ENCODE measurements at places on chromosomes 5 and 9.

DNA sequence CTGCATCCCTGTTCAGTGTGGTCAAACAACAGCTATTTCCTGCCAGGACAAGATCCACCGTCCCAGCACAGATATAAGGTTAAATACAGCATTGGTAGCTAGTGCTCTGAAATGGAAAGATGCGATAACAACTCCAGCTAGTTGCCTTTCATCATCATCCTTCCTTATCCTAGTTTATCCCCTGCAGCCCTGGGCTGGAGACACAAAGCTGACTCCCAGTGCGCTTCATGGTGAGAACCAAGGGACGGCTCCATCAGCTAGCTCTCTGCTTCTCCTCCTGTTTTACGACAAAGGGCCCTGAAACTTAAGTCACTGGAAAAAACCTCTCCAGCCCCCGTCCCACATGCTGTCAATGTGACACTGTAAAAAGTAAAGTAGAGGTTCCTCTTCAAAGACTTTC is 37.9 kb downstream of the CDC14B start:
- no peaks in the 10 kb centered on the region for H3K27me3 ChIP-seq
- peak overlapping the region; percentile 88 for H3K27ac ChIP-seq
- no peak for DNase-seq
- H3K4me3 ChIP-seq = no peak overlapping the region
- no peaks in the 10 kb centered on the region for H3K36me3 ChIP-seq
- peaks cover 25% of the 10 kb centered on the region for H3K4me1 ChIP-seq

DNA sequence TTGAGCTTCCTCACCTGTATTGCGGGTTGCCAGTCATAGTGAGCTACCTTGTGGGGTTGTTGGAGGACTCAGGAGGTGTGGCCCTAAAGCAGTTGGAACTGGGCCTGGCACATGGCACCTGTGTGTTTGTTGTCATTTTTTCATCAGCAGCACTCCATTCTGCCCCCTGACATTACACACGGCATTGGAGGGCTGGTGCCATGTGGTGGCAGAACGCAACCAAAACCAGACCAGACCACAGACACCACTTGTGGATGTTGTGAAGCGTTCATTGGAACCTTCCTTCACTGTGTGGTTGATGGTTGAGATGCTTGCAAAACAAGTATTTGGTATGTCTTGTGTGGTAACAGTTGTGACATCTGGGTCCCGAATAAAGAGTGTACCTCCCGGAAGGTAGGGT is 113.2 kb upstream of the ERCC6L2 start:
- H3K27ac ChIP-seq = no peak overlapping the region
- H3K36me3 ChIP-seq = no peaks in the 10 kb centered on the region
- DNase-seq = no peak
- H3K4me3 ChIP-seq = no peak overlapping the region

- DNase-seq = no peak
- peaks cover 6% of the 10 kb centered on the region for H3K27me3 ChIP-seq
- peaks cover 28% of the 10 kb centered on the region for H3K36me3 ChIP-seq
- H3K27ac ChIP-seq = peak overlapping the region; percentile 40
Observed at GRCh38 chr9:8817335-8817734, 1017.8 kb upstream of the DMAC1 start.

- H3K27ac ChIP-seq = no peak overlapping the region
- peaks cover 5% of the 10 kb centered on the region for H3K36me3 ChIP-seq
- H3K4me1 ChIP-seq = peaks cover 9% of the 10 kb centered on the region
- H3K27me3 ChIP-seq = no peaks in the 10 kb centered on the region
Observed at GRCh38 chr9:127360829-127361228, 36.1 kb upstream of the SLC2A8 start.

GRCh38 chr5:62268792-62269191 is 37.2 kb upstream of the KIF2A start:
- H3K4me3 ChIP-seq = no peak overlapping the region
- H3K27me3 ChIP-seq = peaks cover 4% of the 10 kb centered on the region
- DNase-seq = no peak
- H3K36me3 ChIP-seq = no peaks in the 10 kb centered on the region
- H3K4me1 ChIP-seq = peaks cover 11% of the 10 kb centered on the region

- no peak overlapping the region for H3K4me3 ChIP-seq
- no peak overlapping the region for H3K27ac ChIP-seq
- no peaks in the 10 kb centered on the region for H3K36me3 ChIP-seq
- DNase-seq = no peak
Observed at GRCh38 chr9:4306066-4306776, 6.4 kb upstream of the GLIS3 start.

DNA sequence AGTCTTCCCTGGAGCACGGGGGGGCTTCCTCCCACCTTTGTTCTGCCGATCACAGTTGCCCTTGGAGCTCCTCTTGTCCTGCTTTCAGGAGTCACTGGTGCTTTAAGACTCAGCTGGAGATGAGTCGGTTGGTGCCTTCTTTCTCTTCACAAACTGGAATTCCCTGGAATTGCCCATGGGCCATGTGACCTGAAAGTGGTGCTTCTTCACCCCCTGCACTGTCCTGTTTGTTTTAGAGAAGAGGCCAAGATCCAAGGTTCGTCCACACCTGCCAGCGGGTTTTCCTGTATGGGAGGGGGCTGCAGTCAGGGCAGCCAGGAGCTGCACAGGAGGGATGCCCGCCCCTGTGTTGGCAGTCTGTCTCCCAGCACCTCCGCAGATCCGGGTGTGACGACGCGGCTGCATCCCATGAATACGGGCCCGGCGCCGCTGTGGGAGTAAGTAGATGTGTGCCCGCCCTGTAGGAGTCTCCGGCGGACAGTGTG is 9.5 kb upstream of the MRPS2 start:
- no peak for DNase-seq
- H3K4me1 ChIP-seq = peaks cover 25% of the 10 kb centered on the region
- H3K27ac ChIP-seq = no peak overlapping the region
- no peak overlapping the region for H3K4me3 ChIP-seq
- H3K36me3 ChIP-seq = peaks cover 10% of the 10 kb centered on the region
- H3K27me3 ChIP-seq = peaks cover 5% of the 10 kb centered on the region

- H3K4me3 ChIP-seq = peak overlapping the region; percentile 78
- H3K27me3 ChIP-seq = peaks cover 7% of the 10 kb centered on the region
- H3K27ac ChIP-seq = peak overlapping the region; percentile 80
- peak; percentile 85 for DNase-seq
- peaks cover 46% of the 10 kb centered on the region for H3K4me1 ChIP-seq
Observed at GRCh38 chr9:16726718-16727451, 143.6 kb downstream of the BNC2 start.

DNA sequence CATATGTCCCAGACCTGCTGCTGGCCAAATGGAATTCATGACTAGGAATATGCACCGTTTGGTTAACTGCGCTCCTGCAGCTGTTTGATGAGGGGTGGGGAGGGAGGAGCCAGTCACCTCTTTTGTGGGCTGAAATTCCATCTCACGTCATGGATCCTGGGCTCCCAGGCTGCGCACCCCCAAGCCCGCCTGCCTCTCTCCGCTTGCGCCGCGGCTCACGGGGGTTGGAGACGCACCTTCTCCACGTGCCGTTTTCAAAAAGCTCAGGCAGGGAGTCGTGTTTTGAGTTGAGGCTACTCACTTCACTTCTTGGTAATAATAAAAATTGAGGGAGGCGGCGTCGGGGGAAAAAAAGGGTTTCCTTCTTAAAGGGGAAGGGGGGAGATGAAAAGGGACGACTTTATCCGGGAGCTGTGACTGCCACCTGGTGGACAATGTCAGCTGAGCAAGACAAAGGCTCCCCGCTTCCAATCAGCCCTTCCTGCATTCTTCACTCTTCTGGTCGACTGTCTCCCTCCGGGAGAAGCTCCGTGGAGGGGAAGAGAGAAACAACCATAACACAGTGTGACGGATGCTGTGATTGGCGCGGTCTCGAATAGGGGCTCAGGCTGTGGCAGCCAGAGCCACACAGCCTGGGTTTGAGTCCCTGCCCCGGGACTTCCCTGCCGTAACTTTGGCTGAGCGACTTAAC is 15.9 kb upstream of the C5orf47 start:
- peak; percentile 87 for DNase-seq
- no peak overlapping the region for H3K27ac ChIP-seq
- no peaks in the 10 kb centered on the region for H3K36me3 ChIP-seq
- H3K4me1 ChIP-seq = peaks cover 56% of the 10 kb centered on the region
- H3K27me3 ChIP-seq = peaks cover 4% of the 10 kb centered on the region
- H3K4me3 ChIP-seq = peak overlapping the region; percentile 85

- peak; percentile 85 for DNase-seq
- peaks cover 3% of the 10 kb centered on the region for H3K27me3 ChIP-seq
- H3K36me3 ChIP-seq = peaks cover 24% of the 10 kb centered on the region
- peak within 1 kb of the TSS; percentile 92 for H3K4me3 ChIP-seq
Observed at GRCh38 chr5:9545992-9546851, at the start of gene SEMA5A. SEMA5A (minus strand) TSS chr5:9546075; CDS start chr5:9379946, 166,129 bp downstream.

DNA sequence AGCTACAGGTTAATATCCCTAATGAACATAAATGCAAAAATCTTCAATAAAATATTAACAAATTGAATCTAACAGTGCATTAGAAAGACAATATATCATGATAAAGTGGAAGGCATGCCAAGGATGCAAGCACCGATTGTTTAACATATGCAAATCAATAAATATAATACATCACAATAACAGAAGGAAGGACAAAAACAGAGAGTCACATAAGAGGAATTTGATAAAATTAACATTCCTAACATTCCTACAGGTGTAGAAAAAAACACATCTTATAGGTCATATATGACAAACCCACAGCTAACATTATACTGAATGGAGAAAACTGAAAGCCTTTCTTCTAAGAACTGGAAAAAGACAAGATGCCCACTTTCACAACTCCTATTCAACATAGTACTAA is 297.0 kb downstream of the CDH18 start:
- H3K36me3 ChIP-seq = no peaks in the 10 kb centered on the region
- H3K4me3 ChIP-seq = no peak overlapping the region
- H3K27me3 ChIP-seq = no peaks in the 10 kb centered on the region
- no peak overlapping the region for H3K27ac ChIP-seq
- H3K4me1 ChIP-seq = no peaks in the 10 kb centered on the region

GRCh38 chr9:3957306-3957705 is 342.6 kb downstream of the GLIS3 start:
- no peak overlapping the region for H3K4me3 ChIP-seq
- H3K4me1 ChIP-seq = peaks cover 56% of the 10 kb centered on the region
- H3K27ac ChIP-seq = no peak overlapping the region
- H3K27me3 ChIP-seq = no peaks in the 10 kb centered on the region
- no peak for DNase-seq

GRCh38 chr5:80181618-80182211 is 74.1 kb downstream of the SERINC5 start:
- peaks cover 24% of the 10 kb centered on the region for H3K36me3 ChIP-seq
- DNase-seq = no peak
- H3K27me3 ChIP-seq = no peaks in the 10 kb centered on the region
- H3K4me3 ChIP-seq = no peak overlapping the region
- no peak overlapping the region for H3K27ac ChIP-seq
- peaks cover 83% of the 10 kb centered on the region for H3K4me1 ChIP-seq

- no peak overlapping the region for H3K4me3 ChIP-seq
- H3K27me3 ChIP-seq = no peaks in the 10 kb centered on the region
- peaks cover 49% of the 10 kb centered on the region for H3K4me1 ChIP-seq
- DNase-seq = no peak
Observed at GRCh38 chr9:34689116-34689470, 2.0 kb downstream of the CCL19 start.

DNA sequence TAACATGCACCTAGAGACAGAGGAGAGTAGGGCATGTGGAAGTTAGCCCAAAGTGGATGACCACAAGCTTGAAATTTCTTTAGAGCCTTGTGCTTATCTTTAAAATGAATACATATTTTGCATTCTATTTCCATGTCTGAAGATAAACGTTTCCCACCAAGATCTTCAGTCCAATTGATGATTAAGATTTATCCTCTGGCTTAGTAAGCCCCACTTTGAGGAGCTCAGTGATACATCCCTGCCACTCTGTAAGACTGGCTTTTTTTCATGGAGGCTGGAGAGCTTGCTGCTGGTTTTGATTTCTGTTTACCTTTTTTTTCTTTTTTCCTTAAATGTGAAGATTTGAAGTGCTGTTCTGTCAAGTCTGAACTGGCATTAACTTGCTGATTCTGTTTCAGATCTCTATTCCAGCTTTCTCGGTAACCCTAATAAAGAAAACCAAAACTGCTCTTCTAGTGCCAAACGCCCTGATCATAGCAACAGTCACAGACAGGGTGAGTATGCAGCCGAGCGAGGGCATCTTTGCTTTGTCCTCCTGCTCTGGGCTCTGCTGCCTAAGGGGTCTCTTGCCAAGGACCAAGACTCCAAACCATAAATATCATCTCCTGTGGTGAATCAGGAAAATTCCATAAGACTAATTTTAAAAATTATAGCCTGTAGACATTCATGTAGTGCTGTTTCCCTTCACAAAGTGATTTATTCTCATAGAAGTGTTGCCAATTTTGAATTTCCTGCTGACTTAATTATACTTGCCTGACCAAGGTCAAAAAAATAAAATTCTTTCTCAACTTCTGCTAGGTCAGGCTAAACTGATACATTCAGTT is 54.3 kb downstream of the GRAMD2B start:
- H3K27me3 ChIP-seq = peaks cover 7% of the 10 kb centered on the region
- H3K27ac ChIP-seq = peak overlapping the region; percentile 18
- DNase-seq = no peak
- no peak overlapping the region for H3K4me3 ChIP-seq

- peaks cover 7% of the 10 kb centered on the region for H3K27me3 ChIP-seq
- no peak overlapping the region for H3K27ac ChIP-seq
- H3K4me1 ChIP-seq = peaks cover 5% of the 10 kb centered on the region
- H3K36me3 ChIP-seq = no peaks in the 10 kb centered on the region
- no peak for DNase-seq
- no peak overlapping the region for H3K4me3 ChIP-seq
Observed at GRCh38 chr5:74966141-74967026, 86.0 kb downstream of the GCNT4 start.

DNA sequence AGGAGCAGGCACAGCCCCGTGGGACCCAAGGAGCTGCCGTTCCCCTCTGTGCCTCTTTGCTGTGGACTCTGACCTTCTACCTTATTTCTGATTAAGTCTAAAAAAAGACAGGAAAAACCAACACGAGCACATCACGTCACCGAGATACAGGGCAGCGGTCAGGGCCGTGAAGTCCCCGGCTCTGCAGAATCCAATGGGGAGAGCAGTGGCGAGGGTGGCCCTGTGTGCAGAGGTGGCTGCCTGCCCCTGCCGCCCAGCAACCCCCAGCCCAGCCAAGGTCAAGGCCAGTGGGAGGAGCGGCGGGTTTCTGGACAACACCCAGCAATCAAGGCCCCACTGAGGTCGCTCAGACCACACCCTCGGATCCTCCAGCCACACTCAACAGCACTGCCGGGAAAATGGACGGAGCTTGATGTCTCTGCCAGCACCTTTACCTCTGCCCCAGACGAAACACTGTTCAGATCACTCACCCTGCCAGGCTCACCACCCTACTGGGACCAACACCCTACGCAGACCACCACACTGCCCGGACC is 32.7 kb upstream of the SLC9A3 start:
- no peaks in the 10 kb centered on the region for H3K36me3 ChIP-seq
- peaks cover 47% of the 10 kb centered on the region for H3K27me3 ChIP-seq
- H3K27ac ChIP-seq = no peak overlapping the region
- no peak overlapping the region for H3K4me3 ChIP-seq
- H3K4me1 ChIP-seq = peaks cover 4% of the 10 kb centered on the region
- no peak for DNase-seq

- no peaks in the 10 kb centered on the region for H3K36me3 ChIP-seq
- peaks cover 13% of the 10 kb centered on the region for H3K4me1 ChIP-seq
- peaks cover 7% of the 10 kb centered on the region for H3K27me3 ChIP-seq
- no peak overlapping the region for H3K27ac ChIP-seq
- no peak overlapping the region for H3K4me3 ChIP-seq
- DNase-seq = no peak
Observed at GRCh38 chr9:72574156-72574810, 52.9 kb downstream of the TMC1 start.

- no peak overlapping the region for H3K4me3 ChIP-seq
- DNase-seq = no peak
- H3K27me3 ChIP-seq = peaks cover 3% of the 10 kb centered on the region
- no peaks in the 10 kb centered on the region for H3K36me3 ChIP-seq
- H3K27ac ChIP-seq = peak overlapping the region; percentile 59
- peaks cover 68% of the 10 kb centered on the region for H3K4me1 ChIP-seq
Observed at GRCh38 chr9:133372144-133372543, 3.7 kb downstream of the SURF4 start.

- peaks cover 44% of the 10 kb centered on the region for H3K36me3 ChIP-seq
- no peak overlapping the region for H3K4me3 ChIP-seq
- peak overlapping the region; percentile 49 for H3K27ac ChIP-seq
- no peak for DNase-seq
Observed at GRCh38 chr9:33129886-33130881, 37.0 kb downstream of the B4GALT1 start.

Measured in nephron progenitor cell (in vitro differentiated cells).